ENCODE measurements at places on chromosomes 4 and X.

DNA sequence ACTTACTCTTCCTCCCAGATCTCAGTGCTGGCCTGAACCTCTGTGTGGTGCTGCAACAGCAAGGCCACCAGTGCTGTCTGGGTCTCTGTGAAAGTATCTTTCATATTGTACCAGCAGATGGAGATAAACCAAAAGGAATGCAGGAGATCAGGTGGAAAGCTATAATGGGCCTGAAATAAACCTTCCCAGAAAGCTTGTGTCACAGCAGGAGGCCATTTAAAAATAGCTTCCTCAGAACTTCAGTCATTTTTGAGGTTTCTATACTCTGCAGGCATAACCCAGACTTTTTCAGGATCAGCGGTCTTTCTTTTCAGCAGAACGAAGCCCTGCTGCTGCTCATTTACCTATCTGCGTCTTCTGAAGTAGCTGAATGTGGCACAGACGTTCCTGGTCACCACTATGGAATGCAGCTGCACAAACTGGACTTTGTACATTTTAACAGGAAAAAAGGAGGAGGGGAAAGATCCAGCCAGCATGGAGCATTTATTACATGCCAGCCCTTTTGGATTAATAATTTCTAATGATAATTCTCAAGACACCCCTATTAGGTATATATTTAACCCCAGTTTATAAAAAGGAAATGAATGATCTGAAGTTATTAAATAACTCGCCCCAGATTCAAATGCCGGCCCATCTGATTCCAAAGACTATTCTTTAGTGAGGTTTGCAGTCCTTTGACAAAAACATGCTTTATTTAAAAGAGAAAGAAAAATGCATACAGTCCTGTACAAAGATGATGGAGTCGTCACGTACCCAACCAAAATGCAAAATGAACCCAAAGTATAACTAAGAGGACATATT lies 119.7 kb downstream of the NFKB1 start:
- no peak for DNase-seq

- DNase-seq: no peak
Measured at GRCh38 chr4:41418444-41418843, 119.5 kb upstream of the LIMCH1 start.

GRCh38 chr4:25859429-25860148 lies 3.2 kb downstream of the SEL1L3 start:
- DNase-seq: peak; percentile 78

DNA sequence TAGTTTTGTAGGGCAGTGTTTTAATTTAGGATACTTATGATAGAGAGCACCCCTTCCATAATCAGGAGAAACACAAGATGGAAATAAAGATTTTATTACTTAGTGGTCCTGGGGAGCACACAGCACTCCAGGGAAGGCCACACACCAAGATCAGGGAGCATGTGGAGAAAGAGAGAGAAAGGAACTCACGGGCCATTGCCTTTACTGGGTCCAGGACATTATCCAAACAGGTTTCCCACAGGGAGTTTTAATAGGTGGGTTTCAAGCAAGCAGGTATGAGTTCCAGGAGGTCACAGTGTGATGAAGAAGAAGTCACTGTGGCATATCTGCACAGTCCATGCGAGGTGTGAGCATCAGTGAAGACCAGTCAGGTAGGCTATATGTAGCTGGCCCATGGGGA lies 46.8 kb downstream of the NFKB1 start:
- no peak for DNase-seq

- DNase-seq: peak; percentile 76
Measured at GRCh38 chr4:75724867-75725724, 719 bp downstream of the USO1 start.

DNA sequence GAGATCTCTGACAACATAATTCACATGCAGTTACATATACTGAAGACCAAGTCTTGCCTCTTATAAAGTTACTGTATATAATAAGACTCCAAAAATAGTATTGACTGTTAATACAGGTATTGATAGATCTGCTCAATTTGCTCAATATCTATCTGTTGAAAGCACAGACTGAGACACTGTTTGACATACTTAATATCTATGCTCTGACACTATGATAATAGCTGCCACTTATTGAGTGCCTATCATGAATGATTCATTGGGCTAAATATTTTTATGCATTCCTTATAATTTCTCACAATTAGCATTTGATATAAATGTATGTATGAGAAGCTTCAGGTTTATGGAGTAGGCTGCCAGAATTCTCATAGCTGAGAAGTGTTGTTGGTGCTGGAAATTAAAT lies 1600.9 kb upstream of the IGFBP7 start:
- DNase-seq: no peak

DNA sequence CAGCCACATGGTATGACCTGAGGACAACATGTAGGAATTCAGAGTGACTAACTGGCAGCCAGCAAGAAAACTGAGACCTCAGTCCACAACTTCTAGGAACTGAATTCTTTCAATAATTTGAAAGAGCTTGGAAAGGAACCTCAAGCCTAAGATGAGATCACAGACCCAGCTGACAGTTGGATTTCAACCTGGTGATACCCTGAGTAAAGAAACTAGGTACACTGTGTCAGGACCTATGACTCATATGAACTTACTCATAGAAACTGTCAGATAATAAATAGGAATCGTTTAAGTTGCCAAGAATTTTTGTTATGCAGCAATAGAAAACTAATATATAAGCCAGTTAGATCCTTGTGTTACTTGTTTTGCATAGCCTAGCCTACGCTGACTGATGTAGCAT lies 102.4 kb upstream of the DCAF12L1 start:
- DNase-seq: no peak

Measured in activated CD8-positive, alpha-beta memory T cell treated with anti-CD3 and anti-CD28 coated beads, Interleukin-2, amount 10 ng/mL, durations not matched to agents 7 days and 5 days (primary cell).